Stimulated activated CD4-positive, alpha-beta T cell treated with anti-CD3 and anti-CD28 coated beads, Interleukin-1b, Interleukin-23, amount 100 ng/mL, for 1 hour (primary cell): ENCODE measurements at places on chromosomes 7 and 10.

GRCh38 chr7:103772171-103772773 is 217.2 kb downstream of the RELN start:
- DNase-seq = no peak

GRCh38 chr7:40506158-40506557 is 371.4 kb downstream of the SUGCT start:
- DNase-seq = no peak

GRCh38 chr7:47268851-47269836 is 312.8 kb downstream of the TNS3 start:
- no peak for DNase-seq

DNA sequence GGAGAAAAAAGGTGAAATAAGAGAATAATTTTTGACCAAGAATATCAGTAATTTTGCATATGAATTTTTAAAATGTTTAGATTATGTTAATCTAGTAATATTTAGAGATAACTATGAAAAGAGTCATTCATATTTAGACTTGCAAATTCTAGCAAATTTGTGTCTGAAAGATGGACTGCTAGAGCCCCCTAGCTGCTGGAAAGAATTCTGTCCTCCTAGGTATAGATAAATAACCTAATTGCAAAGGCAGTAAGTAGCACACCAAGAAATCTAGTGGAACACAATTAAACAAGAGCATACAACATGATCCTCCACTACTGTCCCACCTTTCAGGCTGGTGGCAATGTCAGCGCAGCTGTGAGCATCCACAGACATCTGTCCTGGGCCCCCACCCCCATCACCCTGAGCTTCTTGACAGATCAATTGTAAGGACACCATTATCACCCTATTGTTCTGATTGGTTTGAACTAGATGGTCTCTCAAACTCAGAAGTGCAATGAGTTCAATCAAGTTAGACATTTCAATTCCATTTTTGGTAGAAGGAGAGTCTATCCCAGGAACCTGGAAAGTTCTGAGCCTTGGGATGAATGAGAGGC is 15.0 kb upstream of the GFRA1 start:
- DNase-seq = no peak

DNA sequence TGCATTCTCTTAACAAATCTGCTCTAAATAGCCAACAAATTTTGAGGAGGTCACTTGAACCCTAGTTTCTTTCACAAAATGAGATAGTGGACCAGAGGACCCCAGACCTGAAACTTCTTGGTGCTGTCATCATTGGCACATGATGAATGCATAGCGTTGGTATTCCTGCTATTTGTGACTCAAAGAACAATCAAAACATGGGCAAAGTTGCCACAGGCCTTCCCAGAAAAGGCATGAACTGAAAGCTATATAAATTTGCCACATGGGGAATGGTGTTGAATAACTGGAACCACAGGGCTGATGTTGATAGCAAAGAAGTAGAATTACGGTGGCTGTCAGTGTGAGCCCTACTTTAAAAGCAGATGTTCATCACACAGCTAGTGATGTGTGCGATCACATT is 219.9 kb upstream of the KMT2E start:
- no peak for DNase-seq

- no peak for DNase-seq
These were observed 13.2 kb downstream of the TMEM243 start for GRCh38 chr7:87206361-87206760.

DNA sequence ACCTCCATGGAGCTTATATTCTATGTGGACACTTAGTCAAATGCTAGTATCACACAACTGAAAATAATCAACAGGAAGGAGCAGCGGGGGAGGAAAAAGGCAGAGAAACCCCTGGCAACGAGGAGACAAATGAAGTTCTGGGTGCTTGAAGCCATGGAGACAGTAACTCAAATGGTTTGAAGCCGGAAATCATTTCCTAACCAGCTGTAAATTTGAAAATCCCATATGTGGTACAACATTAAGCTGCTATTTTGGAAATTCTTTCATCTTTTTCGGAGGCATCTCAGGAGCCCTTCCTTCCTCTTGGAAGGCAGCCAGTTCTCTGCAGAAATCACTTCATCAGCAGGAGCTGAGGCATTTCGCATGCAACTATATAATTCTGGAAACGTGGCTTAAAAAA is 91.4 kb downstream of the PPP1R3C start:
- DNase-seq = no peak

GRCh38 chr10:61984803-61985418 is 83.4 kb downstream of the ARID5B start:
- DNase-seq = no peak

GRCh38 chr7:120311028-120311788 is 38.2 kb downstream of the KCND2 start:
- no peak for DNase-seq

DNA sequence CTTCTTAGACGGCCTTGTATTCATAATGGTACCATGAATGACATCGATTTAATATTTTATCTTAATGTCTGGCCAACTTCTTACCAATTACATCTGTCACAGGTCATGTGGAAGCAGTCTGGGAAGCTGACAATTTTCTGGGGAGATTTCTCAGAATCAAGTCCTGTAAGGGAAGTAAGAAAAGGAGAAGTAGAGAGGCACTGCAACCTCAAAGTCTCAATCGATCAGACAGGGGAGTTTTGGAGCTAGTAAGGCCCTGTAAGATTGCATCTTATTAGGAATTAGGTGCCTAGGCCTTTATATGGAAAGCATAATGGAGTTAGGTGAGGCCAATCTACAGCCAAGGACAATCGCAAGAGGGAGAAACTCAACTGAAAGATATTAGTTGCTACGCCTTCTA is 694.6 kb upstream of the SORCS1 start:
- no peak for DNase-seq

DNA sequence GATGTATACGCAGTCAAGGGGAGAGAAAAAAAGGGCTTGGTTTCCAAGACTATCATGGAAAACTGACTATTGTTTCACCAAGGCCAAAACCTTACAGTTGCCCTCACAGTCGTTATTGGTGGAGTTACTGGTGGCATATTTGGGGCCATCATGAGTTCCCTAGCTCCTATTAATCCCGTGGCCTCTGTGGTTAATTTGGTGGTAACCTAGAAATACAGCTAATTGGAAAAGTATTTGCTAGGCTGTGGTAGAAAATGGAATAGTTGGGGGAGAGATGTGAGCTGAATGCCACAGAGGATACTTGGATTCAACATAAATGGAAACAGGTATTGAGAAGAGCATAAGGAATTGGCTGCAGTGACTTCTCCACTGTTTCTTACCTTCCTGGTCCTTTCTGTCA is 450.7 kb downstream of the KCNMA1 start:
- no peak for DNase-seq

DNA sequence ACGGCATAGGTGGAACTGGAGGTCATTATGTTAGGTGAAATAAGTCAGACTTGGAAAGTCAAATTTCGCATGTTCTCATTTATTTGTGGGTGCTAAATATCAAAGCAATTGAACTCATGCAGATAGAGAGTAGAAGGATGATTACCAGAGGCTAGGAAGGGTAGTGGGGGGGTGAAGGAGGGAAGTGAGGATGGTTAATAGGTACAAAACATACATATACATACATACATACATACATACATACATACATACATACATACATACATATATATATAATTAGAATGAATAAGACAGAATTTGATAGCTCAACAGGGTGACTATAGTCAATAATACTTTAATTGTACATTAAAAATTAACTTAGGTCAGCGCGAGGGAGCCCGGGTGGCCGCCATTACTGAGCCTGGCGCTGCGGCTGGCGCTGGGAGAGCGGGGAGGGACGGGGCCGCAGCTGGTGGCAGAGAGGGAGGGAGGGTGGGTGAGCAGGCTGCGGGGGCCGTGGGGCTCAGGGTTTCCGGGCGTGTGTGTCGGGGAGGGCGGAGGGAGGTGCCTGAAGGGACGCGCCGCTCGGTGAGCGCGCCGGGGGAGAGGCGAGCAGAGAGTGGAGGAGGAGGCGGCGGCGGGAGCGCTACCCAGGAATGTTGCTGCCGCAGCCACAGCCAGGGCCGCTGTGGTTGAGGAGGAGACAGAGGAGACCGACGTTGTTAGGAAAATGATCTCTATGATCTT is 85.8 kb upstream of the EGFR start:
- DNase-seq = no peak

DNA sequence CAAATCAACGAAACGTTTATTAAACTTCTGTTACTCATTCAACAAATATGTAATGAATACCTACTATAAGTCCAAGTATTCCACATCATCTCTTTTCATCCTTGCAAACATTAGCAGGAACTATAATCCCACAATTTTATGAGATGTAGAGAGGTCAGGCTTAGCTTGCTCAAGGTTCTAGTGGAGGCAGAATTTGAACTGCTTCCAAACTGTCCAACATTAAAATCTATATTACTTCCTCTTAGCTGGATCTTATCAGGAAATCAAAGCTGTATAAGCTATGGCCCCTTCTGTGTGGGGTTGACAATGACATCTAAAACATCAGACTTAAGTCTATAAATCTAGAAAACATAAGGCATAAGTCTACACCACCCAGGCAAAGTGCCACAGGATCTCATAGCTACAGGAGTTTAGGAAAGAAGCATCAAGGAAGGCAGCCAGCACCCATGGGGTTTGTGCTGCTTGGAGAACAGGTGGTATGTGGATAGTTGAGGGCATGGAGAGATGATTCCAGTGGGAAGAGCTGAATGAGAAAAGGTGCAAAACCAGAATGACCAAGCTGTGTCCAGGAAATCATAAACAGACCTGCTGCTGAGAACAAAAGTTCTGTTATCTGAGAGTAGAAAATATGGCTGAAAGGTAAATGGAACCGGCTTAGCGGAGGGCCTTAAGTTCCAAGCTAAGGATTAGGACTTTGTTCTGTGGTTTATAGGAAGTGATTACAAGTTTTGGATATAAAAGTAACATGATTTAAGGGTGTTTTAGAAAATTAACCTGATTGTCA is 34.5 kb downstream of the PAPSS2 start:
- no peak for DNase-seq

- DNase-seq = no peak
These were observed 96.1 kb downstream of the TNS3 start for GRCh38 chr7:47485640-47486435.

DNA sequence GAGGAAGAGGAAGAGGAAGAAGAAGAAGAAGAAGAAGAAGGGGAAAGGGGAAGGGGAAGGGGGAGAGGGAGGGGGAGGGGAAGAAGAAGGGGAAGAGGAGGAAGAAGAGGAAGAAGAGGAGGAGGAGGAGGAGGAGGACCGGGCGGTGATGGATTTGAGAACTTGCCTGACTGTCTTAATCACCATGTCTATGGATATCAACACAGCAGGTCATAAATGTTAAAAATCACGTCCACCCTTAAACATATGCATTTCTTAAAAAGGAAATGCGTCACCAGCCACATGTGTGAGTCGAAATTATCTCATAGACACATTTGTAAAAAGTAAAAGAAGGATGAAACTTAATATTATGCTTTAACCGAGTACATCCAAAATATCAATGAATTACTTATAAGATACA is 42.1 kb upstream of the INSIG1 start:
- no peak for DNase-seq

DNA sequence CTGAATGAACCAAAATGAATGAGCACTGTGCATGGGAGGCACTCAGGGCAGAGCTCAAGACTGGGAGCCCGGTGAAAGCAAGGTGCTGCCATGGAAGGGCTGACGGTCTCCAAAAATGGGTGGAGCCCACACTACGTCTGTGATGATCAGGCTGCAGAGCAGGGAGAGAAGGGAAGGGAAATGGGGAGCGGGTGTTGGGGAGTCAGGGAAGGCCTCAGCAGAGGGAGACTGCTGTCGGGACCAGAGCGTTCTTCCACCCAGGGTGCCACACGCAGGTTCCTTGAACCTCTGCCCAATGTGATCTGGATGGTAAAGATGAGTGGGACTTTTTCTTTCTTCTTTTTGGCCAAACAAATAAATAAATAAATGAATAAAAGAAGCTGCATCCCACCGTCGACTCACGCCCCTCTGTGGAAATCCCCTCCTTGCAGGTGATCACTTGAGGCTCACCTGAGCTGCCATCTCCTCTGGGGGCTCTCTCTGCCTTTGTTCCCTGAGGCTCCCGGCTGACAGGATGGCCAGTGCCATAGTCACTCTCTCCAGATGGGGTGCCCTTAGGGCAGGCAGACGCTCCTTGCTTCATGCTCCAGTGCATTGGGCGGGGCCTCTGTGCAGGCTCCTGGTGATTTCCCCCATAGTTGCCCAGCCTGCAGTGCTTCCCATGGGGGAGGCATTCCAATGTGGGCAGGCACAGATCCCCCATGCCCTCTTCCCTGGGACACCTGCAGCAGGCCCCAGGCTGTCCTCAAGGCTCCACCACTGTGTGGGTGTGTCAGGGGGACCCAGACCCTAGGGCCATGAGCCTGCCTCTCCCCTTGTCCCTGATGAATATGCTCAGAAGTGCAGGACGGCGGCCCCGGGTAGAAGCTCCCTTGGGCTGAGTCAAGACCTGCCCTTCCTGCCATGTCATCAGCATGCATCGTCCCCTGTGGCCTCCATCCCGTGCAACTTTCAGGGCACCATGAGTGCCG is 131.8 kb downstream of the PTPN20 start:
- DNase-seq = no peak

GRCh38 chr7:50341724-50342123 is 37.2 kb downstream of the IKZF1 start:
- DNase-seq = no peak

GRCh38 chr7:78594156-78594555 is 795.6 kb downstream of the PHTF2 start:
- no peak for DNase-seq

DNA sequence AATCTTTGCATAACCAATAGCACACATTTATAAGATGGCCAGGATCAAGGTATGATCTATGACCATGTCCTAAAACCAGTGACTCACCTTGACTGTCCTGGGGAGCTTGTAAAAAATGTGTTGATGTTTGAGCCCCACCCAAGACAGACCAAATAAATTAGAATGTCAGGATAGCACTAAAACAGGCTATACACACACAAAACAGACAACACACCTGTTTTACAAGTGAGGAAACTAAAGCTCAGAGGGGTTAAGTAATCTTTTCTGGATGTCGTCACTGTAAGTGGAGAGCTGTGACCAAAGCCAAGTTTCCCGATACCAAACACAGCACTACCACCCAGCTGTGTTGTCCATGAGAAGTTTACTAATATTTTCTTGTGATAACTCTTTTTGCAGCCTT is 84.5 kb downstream of the AVL9 start:
- no peak for DNase-seq

GRCh38 chr10:101394524-101395133 is 40.7 kb downstream of the BTRC start:
- DNase-seq = no peak

DNA sequence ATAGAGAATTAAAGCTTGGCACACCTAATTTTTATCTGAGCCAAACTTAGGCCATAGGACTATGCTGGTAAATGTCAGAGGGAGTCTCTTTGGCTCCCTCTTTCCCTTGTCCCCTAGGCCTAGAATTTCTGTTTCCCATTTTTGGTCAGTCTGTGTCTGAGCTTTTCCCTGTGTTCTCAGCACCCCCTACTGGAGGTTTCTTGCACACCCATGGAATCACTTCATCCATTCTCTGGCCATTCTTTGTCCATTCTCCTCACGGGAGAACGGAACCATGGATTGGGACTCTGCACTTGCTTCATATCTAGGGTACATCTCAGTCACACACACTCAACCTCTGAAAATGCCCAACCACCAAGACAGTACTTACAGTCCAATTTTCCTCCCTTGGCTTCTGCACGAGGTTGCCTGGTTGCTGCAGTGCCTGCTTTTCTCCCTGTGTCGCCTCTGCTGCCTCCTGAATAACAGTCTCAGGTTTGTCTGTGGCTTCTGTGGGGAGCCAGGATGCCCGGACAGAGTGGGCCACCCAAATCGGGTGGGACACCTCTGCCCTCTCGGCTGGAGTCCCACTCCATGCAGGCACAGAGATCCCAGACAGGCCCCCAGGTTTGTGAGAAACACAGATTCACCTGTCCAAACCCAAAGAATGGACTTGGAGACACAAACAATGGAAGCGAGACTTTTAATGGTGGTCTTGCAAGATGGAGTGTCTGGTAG is 35.1 kb upstream of the DNAH11 start:
- DNase-seq = peak; percentile 4
